ENCODE measurements at places on chromosomes 5 and 9. TPM values are rescaled to one million over a fixed set of nuclear protein-coding genes. Genes with fewer than 3 reads are reported as not detected.

Gene CNTNAP3
- total RNA-seq: 5.5 TPM

Gene ARHGEF37
- 2.7 TPM for total RNA-seq

Gene HBEGF
- total RNA-seq: 25.6 TPM

DNA sequence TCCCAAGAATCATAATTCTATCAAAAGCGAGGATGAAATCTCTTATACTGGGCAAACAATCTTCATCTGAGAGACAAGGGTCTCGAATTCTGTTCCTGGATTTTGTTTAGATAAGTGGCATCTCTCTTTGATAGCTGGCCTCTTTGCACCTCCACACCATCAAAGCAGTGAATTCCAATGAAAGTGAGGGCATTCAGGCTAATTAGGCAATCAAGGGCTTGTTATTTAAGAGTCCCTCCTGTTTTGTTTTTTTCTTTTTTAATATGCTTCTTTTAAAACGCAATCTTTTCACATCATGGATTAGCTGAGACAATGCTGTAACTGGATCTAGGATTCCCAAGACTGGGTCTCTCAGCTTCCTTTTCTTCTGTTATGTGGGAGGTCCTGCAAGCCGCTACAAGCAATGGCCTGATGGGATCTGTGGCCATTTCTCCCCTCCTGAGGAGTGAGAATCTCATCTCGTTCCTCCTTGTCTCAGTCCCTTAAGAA lies 67.9 kb downstream of the TNC start:
- no peak for DNase-seq

GRCh38 chr9:121369595-121370265 lies at the start of gene STOM:
Gene STOM, minus strand, starts transcription at chr9:121370250. Its CDS starts 63 bp downstream, at chr9:121370187.
- no peak for DNase-seq

DNA sequence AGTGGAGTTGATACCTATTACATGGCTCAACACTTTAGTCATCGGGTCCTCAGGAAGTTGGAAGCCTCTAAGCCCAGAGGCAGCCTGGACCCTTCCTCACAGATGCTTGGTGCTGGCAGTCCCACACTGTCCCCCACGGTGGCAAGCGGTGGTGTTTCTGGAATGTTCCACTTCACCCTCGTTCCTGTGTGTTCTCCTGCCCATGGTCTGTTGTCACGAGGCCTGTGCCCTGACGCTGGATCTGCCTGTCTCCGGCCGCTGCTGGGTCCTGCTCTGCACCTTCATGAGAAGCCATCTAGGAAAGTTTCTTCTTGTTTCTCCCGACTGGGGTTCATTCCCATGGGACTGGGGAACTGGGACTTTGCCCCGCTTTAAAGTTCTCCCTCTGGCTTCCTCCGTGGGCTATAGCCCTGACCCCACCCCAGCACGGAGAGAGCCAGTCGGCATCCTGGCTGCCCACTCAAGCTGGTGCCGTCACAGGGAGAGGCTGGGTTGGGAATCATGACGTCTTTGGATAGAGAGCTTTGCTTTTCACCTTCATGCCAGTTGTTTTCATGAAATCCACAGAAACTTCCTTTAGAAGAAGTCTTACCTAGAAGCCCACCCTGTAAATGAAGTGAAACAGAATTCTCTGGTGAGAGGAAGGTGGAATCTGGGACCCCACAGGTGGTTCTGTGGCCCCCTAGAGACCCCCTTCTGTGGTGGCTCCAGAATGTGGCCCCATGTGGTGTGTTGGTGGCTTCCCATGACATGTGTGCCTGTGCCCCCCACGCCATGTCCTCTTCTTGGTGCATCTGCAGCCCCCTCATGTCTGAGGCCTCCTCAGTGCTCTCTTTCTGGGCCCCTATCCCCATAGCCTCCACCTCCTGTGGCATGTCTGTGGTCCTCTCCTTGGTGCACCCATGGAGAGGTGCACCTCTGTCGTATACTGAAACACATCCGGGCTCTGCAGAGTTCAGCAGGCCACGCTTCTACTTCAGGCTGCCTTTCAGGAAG lies 43.8 kb downstream of the TRIP13 start:
- no peak for DNase-seq

GRCh38 chr9:114016629-114017423 lies 61.3 kb downstream of the AMBP start:
- no peak for DNase-seq

- DNase-seq: no peak
Measured at GRCh38 chr5:76717222-76718083, 1.5 kb downstream of the F2R start.

DNA sequence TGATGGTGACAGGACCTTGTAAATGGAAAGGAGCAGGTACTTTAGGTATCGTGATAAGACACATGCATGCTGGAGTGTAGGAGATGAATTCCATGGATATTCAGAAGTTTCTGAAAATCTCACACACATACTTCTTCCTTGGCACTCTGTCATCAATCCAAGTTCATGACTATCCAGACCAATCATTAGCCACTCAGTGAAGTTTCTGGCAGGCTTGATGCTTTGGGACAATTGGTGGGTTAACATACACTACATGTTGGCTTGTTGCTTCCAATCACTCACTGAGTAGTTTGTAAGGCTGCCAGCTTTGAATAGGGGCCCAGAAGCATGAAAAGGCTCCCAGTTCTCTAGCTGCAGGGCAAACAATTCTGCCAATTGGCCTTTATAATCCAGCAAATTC lies 147.6 kb downstream of the CEMIP2 start:
- no peak for DNase-seq

DNA sequence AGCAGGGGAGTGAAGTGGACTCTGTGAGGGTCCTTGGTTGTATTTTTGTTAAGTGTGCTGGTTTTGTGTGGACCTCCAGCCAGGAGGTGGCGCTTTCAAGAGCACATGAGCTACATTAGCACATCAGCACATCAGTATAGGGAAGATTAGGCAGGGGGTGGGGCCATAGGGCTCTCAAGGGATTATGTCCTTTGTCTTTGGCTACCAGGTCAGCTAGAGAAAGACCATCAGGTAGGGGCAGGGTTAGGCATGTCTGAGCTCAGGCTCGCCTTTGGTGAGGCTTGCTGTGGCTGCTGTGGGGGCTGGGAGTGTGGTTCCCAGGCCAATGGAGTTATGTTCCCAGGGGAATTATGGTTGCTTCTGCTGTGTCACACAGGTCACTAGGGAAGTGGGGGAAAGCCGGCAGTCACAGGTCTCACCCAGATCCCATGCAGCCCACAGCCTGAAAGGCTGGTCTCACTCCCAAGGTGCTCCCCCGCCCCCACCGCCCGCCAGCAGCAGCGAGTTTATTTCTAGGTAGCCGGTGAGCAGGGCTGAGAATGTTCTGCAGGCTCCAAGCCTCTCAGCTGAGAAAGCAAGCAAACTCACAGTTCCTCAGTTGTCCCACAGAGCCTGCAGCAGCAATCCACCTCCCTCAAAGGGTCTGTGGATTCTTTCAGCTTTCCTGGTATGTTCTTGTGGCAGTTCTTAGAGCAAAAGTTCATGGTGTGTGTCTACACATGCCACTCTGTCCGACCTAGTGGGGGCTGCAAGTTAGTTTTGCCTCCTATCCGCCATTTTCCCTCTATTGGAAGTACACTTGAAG lies 13.7 kb downstream of the OR1J1 start:
- no peak for DNase-seq

DNA sequence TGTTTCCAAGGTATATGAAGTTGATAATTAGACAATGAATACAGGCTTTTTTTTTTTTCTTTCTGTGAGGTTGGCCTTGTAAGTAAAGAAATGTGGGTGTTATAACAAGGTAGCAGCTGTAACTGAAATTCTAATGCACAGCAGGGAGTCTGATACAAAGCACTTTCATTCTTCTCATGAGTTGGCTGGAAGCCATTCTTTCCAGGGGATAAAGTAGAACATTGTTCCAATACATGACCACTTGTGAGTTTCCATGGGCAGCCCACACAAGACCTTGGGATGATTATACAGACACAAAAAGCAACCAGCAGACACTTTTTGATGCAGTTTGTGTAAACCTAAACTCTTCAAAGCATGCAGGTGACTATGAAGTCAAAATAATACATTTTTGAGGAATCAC lies 1785.9 kb upstream of the WWC1 start:
- no peak for DNase-seq

DNA sequence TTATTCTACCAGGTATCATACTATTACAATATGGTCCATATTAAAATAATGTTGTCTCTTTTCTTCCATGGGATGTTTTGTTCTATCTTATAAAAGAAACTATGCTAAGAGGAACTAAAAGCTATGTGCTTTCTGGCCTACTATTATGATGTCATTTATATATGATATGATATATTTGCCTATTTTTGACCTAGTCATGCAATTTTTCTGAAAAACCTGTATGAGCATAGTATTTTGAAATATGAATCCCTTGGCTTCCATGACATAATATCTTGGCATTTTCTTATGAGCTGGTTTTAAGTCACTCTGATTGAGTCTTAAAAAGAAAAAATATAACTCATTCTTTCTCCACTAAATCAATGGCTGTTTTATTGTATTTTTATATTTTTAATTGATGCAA lies 60.7 kb downstream of the MAN2A1 start:
- no peak for DNase-seq

DNA sequence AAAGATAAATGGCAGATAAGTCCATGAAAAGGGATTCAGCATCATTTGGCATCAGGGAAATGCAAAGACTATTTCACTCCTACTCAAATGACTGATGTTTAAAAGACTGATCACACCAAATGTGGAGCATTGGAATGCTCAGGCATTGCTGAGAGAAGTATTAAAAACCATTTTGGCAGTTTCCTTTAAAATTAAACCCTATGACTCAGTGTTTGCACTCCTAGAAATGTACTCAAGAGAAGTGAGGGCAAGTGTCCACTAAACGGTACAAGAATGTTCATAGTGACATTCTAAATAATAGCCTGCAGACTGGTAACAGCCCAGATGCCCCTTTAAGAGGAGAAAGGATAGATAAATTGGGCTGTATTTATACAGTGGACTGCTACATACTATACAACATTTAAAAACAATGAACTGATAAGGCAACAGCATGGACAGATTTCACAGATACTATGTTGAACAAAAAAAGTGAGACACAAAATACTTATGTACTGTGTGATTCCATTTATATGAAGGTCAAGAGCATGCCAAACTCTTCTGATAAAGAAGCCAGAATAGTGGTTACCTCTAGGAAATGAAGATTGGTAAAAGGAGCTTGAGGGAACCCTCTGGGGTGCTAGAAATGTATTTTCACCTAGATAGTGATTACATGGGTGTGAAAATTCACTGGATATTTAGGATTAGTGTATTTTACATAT lies 24.6 kb downstream of the APC start:
- DNase-seq: no peak

GRCh38 chr9:706606-707459 lies 134.7 kb upstream of the DMRT1 start:
- no peak for DNase-seq

GRCh38 chr5:57626703-57627102 lies 144.1 kb upstream of the ACTBL2 start:
- no peak for DNase-seq

All from epithelial cell of proximal tubule (primary cell).